Amniotic epithelial cell (primary cell): ENCODE measurements at places on chromosomes 16 and 17.

DNA sequence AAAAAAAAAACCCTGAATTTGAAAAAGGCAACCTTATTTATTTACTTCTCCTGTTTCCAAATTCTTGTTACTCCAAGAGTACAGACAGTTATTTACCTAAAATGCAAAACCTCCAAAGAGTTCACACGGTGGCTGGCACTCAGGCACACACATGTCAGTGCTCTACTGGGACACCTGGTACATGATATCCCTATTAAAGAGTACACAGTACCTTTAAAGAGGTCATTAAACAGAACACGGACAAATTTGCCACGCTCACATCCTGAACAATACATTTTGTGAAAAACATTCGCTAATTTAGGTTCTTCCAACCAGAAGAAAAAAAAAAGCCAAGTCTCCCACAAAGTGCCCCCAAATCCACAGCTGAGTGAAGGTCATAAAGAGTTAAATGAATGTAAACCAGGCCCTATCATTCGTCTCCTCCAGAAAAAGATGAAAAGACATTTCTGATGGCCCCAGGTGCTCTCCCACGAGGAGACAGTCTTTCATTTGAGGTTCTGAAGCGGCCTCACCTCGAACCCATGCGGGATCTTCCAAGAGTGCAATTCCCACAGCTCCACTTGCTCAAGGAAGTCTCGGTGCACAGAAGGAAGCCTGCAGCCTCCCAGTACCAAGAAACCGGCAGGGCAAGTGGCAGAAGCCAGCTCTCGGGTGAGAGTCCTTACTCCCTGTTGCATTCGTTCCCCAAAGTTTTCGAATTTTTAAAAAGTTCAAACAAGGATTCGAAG, 993 bp downstream of the ERN1 start:
- DNase-seq, result peak; percentile 47

DNA sequence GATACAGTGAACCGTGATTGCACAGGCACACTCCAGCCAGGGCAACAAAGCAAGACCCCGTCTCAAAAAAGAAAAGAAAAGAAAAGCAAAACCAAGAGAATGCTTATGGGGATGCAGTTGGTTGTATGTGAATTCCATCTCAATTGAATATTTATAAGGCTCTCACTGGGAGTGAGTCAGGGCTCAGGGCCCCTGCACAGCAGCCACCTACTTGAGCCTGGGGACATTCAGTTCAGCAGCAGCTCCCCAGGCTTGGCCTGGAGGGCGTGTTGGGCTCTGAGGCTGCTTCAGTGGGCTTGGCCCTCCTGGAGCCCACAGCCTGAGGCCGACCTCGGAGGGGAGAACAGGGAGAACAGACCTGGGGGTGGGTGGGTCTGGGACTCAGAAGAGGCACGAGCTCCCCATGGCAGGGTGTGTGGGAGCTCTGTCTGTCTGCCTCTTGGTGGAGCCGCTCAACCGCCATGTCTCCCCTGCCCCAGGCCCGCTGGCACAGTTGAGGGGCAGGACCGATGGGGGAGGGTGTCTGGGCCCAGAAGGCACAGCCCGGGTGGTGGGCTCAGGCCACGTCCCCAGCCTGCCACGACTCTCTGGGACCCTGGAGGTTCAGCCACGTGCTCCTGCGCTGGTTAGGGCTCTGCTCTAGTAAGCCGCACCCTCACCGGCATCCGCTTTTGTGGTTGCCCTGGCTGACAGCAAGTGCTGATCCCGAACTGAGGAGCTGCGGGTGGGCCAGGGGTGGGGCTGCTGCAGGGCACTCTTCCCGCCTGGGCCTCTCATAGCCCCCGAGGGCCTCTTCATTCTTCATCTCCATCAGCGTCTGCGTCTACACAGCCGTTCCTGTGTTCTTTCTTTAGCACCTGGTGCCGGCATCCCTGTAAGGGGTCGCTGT, 24.8 kb downstream of the ZFPM1 start:
- no peak for DNase-seq

- DNase-seq, result no peak
Observed at GRCh38 chr17:83071966-83072562, 7.3 kb upstream of the METRNL start.

- no peak for DNase-seq
Observed at GRCh38 chr16:1654505-1655268, 23.4 kb upstream of the JPT2 start.

- no peak for DNase-seq
Observed at GRCh38 chr17:33285413-33285812, 7.7 kb downstream of the ASIC2 start.

DNA sequence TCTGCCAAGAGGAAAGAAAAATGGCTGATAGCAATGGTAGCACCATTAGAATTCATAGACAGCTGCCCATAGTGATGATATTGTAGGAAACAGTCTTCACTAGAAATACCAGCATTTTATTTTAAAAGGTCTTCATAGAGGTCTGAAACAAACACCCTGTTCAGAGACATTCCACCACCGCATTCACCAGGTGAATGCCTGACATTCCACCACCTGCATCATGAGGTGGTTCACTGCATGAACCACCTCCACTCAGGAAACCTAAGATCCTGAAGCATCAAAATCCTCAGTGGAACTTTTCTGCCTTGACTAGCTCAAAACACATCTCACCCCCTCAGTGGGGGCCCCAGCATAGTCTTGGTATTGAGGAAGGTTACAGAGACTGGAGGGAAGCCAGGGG, 91.5 kb upstream of the COX10 start:
- no peak for DNase-seq

DNA sequence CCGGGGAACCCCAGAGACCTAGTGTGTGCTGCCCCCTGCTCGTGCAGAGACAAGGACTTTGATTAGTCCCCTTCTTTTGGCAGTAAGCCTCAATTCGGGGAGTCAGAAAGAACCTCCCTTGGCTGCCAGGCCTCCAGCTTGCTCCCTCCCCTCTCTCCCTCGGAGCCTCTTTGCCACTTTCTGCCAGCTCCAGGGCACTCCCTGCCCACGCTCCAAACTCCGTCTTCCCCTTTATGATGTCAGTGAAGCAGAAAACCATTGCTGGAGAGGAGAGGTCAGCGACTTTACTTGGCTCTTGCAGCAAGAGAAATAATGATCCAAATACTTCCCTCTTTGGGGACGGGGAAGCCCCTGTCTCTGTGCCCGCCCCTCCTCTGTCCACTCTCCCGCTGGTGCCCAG, 28.1 kb downstream of the TTYH2 start:
- DNase-seq, result no peak

DNA sequence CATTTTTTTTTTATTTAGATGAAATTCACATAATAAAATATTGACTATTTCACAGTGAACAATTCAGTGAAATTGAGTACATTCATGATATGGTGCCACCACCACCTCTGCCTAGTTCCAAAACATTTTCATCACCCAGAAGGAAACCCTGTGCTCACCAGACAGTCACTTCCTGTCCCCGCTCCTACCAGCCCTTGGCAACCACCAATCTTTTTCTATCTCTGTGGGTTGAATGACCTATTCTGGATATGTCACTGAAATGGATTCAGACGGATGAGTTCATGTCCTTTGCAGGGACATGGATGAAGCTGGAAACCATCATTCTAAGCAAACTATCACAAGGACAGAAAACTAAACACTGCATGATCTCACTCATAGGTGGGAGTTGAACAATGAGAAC, 40.5 kb downstream of the ATP2C2 start:
- DNase-seq, result no peak

DNA sequence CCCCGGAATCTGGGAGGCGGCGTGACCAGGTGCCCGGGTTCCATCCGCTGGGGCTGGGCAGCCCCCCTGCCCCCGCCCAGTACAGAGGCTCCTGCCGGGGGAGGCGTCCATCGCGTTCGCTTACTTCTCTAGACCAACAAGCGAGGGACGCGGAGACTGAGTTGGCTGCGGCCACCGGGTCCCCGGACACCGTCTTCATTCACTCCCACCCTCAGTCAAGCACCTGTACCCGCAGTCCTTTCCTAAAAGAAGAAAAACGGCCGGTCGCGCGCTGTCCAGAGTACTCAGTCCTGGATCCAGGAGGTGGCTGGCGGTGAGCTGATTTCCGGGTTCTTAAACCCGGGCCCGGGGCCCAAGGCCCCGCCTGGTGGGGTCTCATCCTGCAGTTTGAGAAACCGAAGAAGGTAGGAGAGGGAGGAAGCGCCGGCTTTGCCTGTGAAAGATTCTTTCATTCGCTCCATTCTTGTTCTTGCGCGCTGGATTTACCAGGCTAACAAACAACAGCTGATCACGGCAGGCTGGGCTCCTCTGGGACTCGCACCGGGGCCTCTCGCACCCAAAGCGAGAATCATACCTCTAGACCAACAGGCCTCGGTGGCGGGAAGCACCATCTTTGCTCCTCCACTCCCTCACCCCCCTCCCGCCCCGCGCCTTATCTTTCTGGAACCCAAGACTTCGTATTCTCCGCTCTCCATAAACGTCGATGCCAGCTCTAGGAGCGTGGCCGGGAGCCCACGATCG, 17.4 kb upstream of the OR1F1 start:
- no peak for DNase-seq

- DNase-seq, result peak; percentile 70
Observed at GRCh38 chr16:81204798-81205680, 33.5 kb upstream of the BCO1 start.

DNA sequence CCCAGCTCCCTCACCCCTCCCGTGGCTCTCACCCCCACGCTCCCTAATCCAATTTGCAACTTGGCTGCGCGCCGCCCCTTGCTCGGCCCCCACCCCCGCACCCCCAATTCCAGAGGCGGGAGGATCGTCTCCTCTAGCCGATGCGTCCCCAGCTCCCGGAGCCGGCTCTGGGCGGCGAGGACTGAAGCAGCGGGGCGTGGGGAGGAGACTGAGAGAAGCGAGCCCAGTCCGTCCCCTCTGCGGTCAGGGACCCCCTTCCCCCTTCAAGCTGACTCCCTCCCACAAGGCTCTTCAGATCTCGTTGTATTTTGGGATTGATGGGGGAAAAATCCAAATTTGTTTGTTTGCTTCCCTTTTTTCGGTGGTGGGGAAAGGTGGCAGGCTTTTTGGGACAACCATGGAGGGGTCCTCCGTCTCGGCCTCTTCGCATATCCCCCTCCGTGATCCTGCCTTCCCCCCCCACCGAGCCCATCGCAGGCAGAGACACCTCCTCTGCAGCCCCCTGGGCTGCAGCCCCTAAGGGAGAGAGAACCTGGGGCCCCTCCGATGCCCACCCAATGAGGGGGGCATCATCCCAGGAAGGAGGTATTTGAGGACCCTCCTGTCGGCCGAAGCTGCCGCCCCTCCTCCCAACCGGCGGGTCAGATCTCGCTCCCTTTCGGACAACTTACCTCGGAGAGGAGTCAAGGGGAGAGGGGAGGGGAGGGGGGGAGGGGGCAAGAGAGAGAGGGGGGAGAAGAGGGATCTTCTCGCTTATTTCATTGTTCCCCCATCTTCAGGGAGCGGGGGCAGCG, 466 bp downstream of the NEUROD2 start:
- DNase-seq, result no peak

DNA sequence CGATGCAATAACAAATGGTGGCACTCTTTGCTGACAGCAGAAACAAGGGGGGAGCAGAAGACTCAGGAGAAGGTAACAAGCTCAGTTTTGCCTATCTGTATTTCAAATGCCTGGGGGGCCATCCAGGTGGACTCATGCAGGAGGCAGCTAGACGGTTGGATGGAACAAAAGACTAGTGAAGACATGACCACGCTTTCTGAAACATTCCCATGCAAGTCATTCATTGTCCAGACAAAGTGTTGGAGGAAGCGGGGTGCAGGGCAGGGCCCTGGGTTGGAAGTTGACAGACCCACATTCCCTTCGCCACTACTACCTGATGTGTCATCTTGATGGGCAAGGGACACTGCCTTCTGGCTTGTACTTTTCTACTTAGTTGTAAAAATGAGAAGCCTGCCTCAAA, 29.8 kb upstream of the CRYBA1 start:
- no peak for DNase-seq

GRCh38 chr17:2178798-2179501, 124.0 kb downstream of the HIC1 start:
- no peak for DNase-seq

GRCh38 chr16:29876594-29877249, 13.7 kb upstream of the CDIPT start:
- DNase-seq, result no peak

- no peak for DNase-seq
Observed at GRCh38 chr17:28718333-28719020, 809 bp upstream of the RAB34 start.

GRCh38 chr17:75589012-75589918, 1.7 kb downstream of the MYO15B start:
- DNase-seq, result peak; percentile 65

GRCh38 chr17:72472106-72472505, 351.3 kb downstream of the SOX9 start:
- no peak for DNase-seq

- DNase-seq, result peak; percentile 59
Observed at GRCh38 chr16:25006504-25007056, 8.6 kb downstream of the ARHGAP17 start.

DNA sequence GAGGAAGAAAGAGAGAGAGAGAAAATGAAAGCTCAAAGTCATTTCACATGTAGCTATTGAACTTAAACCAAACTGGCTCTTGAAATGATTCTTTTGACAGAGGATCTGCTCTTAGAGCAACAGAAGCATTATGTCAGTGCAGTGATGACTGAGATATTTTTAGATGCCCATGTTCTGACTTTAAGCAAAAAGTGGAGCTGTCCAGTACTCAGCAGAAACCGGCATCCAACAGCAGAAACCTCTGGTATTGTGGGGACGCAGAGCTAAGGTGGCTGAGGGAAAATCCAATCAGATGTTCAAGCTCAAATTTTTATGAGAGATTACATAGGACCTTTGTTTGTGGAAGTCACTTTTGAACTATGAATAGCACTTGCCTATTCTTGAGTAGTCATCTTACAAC, 69.8 kb upstream of the ANKFN1 start:
- no peak for DNase-seq

DNA sequence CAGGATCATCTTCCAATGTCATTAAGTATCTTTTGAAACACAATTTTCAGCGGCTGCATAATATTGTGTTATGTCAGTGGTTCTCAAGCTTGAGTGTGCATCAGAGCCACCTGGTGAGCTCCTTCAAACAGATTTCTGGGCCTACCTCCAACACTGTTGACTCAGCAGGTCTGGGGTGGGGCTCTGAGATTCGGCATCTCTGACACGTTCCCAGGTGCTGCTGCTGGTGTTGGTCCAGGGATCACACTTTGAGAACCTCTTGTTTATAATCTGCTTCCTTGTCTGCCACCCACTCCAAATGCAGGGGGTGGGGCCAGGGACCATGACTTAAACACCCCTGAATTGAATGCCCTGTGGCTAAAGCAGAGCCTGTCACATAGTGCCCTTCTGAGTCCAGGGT, 73.8 kb upstream of the HNF1B start:
- DNase-seq, result no peak

GRCh38 chr17:79393358-79394052, 217.3 kb downstream of the RBFOX3 start:
- DNase-seq, result peak; percentile 33

DNA sequence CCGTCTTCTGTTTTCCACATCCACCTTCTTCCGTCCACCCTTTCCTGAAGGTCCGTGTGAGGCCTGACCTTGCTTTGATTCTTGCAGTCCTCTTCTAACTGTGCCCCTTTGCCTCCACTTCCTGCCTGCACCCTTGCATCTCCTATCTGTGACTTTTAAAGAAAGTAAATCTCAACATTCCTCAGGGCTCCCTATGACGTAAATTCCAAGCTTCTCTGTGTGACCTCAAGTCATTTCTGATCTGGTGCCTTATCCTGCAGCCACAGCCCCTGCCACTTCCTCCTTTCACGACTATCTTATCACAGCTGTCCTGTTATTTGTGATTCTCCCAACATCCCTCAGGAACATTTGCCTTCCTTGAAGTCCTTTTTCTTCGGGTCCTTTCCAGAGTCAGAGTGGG, 520.5 kb downstream of the CDH13 start:
- no peak for DNase-seq
